ENCODE measurements at places on chromosomes 3 and 15.

DNA sequence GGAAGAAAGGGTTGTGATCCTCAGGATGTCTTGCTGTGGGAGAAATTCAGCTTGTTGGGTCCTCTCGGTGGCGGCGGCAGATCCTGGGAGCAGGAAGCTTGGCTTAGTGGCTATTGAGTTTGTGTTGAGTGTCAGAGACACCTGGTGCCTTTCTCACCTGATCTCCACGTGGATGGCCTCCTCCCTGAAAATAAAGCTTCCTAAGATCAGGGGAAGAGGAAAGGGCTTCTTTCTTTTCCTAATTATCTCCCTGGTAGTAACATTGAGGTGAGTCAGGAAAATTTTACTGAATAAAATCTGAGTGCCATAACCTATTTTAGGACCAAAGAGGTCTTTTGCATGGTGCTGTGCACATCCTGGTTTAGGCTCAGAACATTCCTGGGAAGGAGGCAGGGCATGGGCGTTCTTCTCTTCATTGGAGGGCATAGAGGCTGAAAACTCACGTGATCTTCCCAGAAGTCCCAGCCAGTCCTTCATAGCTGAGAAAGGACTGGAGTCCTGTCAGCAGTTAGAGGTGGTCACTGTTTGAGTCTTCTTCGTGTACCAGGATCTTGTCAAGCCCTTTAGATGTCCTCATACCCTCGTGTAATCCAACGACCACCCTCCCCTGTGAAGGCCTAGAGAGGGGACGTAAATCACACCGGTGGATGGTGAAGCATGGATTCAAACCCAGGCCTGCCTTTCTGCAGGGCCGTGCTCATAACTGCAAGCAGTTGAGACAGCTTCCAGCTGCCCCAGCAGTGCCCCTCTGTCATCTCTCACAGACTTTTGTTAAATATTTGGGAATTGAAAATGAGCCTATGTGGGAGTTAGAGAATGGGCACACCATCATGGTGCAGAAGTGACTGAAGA lies 1.1 kb downstream of the CMTM8 start:
- DNase-seq, result no peak

GRCh38 chr15:74901612-74902063 lies 5.0 kb downstream of the FAM219B start:
- peak; percentile 41 for DNase-seq

- DNase-seq, result no peak
Observed at GRCh38 chr15:99651023-99651807, 82.0 kb downstream of the LYSMD4 start.

GRCh38 chr3:120793601-120794000 lies 51.1 kb downstream of the GTF2E1 start:
- DNase-seq, result no peak

GRCh38 chr15:77074350-77074749 lies 3.4 kb upstream of the TSPAN3 start:
- no peak for DNase-seq

- DNase-seq, result no peak
Observed at GRCh38 chr3:81837071-81837593, 75.7 kb upstream of the GBE1 start.

DNA sequence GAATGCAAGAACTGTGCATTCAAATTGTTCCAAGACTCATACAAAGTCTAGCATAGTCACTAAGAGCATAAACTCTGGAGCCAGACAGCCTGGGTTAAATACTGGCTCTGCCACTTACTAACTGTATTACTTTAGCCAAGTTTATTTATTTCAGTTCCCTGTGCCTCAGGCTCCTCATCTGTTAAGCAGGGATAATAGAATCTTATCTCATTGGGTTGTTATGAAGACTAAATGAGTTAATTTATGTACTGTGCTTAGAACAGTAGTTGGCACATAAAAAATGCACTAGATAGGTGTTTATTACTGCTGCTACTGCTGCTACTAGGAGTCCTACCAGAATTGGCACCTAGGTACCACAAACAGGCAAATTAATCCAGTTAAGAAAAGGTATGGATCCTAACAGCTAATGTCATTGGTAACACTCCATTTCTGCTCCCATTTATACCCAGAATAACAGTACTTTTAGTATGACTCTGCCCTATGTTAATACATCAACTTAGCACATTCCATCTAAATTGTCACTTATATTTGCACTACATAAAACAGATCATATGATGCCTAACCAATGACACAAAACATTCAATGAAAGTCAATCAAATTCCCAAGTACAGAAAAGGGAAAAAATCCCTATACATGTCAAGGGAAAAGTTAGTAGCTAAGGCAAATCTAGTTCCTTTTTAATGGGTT lies 45.7 kb downstream of the GSK3B start:
- no peak for DNase-seq

- DNase-seq, result no peak
Observed at GRCh38 chr3:142817356-142817755, 71.5 kb downstream of the PCOLCE2 start.

GRCh38 chr3:50388720-50389413 lies 29.5 kb upstream of the TMEM115 start:
- DNase-seq, result no peak

DNA sequence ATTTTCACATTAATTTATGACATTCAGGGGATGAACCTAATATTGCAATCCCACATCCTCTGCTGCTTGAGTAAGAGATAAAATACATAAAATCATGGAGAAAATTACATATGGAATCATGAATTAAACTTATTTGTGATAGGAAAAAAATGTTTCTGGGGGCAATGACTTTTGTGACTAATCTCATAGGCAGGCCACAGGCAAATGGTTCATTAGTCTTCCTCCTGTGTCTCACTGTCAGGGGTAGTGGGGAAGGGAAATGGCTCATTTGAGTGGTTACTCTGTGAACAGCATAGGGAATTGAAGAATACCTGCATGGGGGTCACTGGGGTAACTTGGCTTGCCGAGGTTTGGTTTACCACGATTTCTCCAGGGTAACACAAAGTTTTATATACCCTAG lies 72.0 kb downstream of the TFG start:
- no peak for DNase-seq

- DNase-seq, result no peak
Observed at GRCh38 chr3:78267235-78267634, 1227.3 kb downstream of the ROBO2 start.

- no peak for DNase-seq
Observed at GRCh38 chr3:134054231-134054630, 24.5 kb upstream of the SLCO2A1 start.

DNA sequence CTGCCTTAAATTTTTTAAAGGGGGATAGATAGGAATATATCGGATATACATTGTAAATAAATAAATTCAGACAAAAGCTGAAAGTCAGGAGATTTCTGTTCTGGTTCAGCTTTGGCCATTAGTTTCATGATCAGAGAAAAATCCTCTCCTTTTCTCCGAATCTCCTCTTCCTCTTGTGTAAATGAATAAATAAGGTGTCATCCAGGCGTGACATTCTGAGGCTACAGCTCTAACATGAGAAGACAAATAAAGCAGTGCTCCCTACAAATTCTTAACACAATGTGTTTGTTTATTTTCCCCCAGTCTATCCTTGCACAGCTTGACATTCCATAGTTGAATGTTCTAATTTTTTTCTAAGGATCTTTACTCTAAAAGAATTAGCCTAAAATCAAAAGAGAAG lies 9.4 kb upstream of the MB21D2 start:
- DNase-seq, result no peak

DNA sequence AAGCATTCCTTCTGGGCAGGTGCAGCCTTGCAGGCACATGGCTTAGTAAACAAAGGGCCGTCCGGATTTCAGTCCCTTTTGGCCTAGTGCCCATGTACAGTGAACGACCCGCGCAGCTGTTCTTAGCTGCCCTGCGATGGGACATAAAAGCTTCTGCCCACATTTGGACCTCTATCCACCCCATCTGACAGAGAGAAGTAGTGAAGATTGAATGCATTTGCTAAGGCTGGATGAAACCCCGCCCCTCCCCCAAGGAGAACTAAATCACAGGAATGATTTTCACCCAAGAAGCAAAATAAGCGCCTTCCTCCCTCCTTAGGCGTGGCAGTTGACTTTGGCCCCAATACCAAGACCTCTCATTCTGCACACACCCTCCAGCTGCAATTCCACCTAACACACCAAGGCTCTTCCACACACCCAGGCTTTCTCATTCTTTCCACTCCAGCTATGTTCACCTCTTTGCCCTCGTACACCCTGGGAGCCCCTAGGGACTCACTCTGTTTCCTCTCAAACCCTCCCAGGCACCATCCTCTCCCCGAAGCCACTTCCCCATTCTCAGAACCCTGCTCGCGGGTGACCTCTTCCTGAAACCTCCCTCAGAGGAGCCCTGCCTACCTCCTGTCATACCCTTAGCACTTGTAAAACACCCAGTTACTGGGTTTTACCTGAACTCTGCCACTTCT lies 14.1 kb upstream of the HRH1 start:
- DNase-seq, result no peak

All from stimulated activated CD4-positive, alpha-beta T cell treated with anti-CD3 and anti-CD28 coated beads, Interleukin-1b, Interleukin-23, amount 100 ng/mL, for 1 hour (primary cell).